ENCODE measurements at places on chromosomes 2 and 18.

DNA sequence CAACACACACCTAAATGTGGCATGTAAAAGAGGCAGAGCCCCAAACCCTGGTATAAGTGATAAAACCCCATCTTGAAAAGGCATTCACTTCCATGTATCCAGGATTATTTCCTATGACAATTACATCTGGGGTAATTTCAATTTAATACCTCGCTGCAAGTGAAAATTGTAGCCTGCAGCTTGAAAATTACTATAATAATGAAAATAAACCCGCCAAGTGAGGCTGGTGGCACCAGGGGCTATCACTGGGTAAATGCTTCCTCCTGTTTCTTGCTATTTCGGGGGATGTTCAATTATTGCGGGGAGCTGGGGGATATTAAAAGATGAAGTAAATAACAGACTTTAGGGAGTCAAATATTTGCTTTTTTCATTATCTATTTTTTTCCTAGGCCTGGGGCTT lies 159.5 kb upstream of the CAPN13 start:
- no peak for DNase-seq

GRCh38 chr2:150125188-150125587 lies 362.3 kb downstream of the RND3 start:
- no peak for DNase-seq

- no peak for DNase-seq
Measured at GRCh38 chr2:160209516-160209856, 9.4 kb upstream of the ITGB6 start.

DNA sequence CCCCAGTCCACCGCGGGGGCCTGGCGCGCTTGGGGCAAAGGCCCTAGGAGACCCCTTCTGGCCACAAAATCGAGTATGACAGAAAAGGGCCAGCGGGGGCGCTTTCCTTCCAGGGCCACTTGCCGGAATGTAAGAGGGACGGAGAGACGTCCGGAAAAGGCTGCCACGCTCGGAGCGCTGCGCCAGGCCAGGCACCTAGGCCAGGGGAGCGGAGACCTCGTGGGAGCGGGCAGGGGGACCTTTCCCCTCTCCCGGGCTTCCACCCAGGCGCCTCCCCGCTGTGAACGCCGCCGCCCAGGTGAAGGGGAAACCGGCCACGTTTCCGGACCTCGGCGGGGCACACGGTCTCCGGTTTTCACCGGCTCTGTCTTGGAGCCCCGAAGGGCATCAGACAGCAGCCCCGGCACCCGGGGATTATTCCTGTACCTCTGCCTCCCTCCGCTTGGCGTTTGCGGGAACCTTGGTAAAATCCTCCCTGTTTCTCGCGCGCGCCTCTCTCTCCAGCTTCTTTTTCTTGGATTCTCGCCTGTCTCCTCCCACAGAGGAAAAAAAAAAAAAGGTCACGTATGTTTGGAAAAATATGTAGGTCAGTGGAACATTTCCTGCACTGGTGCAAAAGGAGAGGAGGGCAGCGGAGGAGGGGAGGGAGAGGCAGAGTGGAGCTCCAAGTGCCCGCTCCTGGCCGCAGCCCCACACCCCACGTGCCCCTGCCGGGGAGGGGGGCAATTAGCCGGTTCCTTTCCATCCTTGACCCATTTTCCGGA lies 1.2 kb upstream of the NPAS2 start:
- no peak for DNase-seq

- DNase-seq = no peak
Measured at GRCh38 chr2:234963773-234964615, 12.2 kb downstream of the SH3BP4 start.

GRCh38 chr2:30135541-30135940 lies 11.3 kb upstream of the YPEL5 start:
- no peak for DNase-seq

GRCh38 chr18:49869354-49869753 lies 56.0 kb upstream of the ACAA2 start:
- no peak for DNase-seq

GRCh38 chr2:209560911-209561310 lies 137.1 kb downstream of the MAP2 start:
- DNase-seq = no peak

GRCh38 chr2:47520302-47520630 lies 117.3 kb downstream of the MSH2 start:
- no peak for DNase-seq

DNA sequence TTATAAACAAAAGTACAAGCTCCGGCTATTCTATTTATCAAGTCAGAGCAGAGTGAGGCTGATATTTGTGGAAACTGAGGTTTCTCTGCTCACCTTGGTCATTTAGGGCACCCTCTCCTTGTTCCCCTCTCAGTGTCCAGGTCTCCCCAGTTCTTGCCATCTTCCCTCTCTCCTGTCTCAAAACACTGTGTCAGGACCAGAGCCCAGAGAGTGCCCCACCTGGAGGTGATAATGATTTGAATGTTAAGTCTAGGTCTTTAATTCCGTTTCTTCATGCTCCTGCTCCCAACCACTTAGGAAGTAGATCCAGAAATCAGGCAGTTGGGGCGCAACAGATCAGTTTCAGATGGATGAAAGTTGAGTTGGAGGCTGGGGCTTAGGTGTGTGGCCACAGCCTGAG lies 9.2 kb upstream of the ADCY3 start:
- no peak for DNase-seq

GRCh38 chr2:110101901-110102803 lies 13.5 kb downstream of the MALL start:
- no peak for DNase-seq

DNA sequence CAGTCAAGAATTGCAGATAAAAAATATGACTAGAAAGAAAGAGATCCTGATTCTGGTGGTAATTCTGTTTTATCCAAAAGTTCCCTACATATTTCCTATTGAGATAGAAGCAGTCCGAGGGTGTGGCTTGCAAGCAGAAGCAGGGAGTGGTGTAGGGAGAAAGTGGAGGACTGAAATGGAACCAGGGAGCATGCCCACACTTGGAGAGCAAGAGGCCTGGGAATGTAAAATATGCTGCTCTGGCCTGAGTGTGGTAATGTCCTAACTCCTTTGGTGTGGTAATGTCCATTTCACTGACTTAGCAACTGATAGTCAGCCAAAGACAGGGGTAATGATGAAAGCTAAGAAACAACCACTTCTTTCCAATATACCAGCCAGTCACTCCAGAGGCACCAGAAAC lies 30.1 kb upstream of the FMNL2 start:
- no peak for DNase-seq

GRCh38 chr2:188078534-188078933 lies 213.1 kb upstream of the GULP1 start:
- DNase-seq = no peak

DNA sequence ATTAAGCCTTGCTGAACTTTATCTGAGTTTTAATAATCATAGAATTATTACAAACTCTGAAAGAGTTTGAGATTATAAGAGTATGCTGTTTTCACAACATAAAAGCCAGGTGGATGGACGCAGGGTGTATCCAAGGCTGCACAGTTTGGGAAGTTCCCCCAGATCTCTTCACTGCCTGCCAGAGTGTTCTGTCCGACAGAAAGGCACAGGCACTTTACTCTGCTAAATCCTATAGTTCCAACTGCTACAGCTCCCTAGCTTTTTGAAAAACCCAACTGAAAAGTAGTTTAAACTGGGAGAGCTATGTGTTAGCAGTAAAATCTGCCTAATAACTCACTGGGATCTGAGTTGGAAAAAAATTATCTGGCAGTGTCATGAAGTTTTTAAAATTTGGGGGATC lies 38.0 kb downstream of the MFSD6 start:
- no peak for DNase-seq

DNA sequence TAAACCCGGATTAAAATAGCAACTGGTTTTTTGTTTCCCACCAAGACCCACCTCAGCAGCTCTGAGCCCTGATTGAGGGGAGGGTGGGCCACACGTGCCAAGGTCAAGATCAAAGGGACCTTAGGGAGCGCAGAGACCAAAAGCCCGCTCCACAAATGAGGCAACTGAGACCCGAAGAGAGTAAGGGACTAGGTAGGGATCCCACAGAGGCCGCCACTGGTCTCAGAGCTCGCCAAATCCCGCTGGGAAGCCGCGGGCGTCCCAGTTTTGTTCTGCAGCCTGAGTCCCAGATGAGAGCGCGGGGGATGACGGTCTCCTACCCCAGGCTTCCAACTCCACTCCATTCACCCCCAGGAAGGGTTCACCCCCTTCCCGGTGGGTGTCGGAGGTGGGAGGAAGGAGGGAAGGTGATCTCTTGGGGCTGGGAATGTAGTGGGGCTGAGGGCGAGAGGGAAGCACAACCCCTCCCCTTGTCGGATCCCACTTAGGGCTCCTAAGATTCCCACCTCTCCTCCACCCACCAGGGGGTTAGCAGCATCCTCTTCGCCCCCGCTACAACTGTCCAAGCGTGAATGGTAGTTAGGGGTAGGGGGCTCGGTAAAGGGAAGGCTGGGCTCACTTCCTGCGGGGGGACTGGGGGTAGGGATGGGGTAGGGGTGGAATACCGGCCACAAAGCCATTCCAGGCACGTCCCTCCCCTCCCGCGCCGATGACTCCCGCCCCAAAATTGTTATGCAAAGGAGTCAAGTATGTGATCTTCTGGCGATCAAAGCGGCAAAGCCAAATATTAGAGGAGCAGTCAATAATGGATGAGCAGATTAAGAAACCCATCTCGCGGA lies 7.3 kb upstream of the EN1 start:
- DNase-seq = no peak

- DNase-seq = no peak
Measured at GRCh38 chr2:136055929-136056688, 61.8 kb downstream of the CXCR4 start.

DNA sequence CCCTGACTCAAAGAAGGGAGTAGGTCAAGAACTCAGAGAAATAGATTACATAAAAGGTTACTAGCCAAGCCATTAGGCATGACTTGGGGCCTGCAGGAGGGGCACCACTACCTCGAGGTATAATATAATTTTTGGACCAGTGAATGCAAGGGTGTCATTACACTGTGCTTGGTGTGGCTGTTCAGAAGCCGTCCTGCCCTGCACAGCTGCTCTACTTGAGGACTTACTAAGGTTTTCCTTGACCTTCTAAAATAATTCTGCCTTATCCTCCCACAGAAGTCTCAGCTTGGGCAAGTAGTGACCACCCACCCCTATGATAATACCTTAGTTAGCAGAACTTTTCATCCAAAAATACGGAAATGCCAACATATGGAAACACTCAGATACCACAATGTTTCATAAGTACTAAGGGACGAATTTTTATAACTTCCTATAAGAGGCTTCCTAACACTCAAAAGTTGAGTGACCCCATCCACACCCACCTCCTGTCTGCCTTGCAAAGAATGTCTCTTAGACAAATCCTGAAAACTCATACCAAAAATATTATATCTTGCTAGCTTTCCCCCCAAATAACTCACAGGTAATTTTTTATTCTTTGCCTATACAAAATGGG lies 17.7 kb upstream of the ATG16L1 start:
- DNase-seq = no peak

- DNase-seq = no peak
Measured at GRCh38 chr2:153408710-153409385, 69.7 kb downstream of the RPRM start.

DNA sequence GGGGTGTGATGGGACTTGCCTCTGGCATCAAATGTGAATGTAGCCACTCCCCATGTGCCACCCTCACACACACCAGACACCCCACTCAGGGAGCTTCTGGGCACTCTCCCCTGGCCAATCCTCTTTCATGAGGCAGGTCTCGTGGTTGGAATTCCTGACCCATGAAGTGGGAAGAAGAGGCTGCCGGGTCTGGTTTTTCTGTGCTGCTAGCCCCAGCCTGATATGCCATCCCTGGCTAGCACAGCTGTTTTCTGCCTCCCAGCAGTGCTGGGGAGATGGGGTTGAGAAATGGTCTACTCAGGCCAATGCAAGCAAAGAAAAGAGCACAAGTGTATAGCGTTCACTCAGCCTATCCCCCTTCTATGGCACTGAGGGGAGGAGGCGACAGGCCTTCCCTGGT lies 1.2 kb upstream of the C2orf72 start:
- no peak for DNase-seq

GRCh38 chr2:96129528-96130120 lies 8.7 kb downstream of the ASTL start:
- no peak for DNase-seq

- DNase-seq = no peak
Measured at GRCh38 chr18:75124551-75124950, 84.4 kb downstream of the PTGR3 start.

DNA sequence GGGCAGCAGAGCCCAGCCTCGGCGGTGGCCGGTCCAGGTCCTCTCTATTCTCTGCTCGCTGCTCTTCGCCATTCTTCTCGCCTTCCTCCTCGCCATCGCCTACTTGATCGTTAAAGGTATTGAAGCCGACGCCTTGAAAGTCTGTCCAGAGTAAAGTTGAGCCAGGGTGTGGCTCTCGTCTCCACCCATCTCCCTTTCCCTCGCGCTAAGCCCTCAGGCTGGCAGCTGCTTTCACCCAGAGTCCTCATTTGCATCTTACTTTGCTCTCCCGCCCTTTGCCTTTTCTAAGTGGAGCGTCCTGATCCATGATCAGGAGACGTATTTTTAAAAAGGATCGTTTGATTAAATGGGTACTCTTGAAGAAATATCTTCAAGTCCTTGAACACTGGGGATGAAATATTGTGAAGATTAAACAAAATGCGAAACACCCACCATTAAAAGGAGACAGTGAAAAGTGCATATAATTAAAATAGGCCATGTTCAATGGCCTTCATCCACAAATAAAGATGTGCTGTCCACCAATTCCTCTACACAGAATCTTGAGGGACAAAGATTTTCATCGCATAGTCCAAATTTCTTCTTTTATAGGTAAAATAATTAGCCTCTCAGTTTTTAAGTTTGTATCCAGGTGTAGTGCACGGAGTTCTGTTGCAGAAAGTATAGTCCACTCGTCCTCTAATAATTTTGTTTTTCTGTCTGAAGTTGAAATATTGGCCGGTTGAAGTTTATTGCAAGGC lies 657 bp downstream of the ARL6IP6 start:
- no peak for DNase-seq

DNA sequence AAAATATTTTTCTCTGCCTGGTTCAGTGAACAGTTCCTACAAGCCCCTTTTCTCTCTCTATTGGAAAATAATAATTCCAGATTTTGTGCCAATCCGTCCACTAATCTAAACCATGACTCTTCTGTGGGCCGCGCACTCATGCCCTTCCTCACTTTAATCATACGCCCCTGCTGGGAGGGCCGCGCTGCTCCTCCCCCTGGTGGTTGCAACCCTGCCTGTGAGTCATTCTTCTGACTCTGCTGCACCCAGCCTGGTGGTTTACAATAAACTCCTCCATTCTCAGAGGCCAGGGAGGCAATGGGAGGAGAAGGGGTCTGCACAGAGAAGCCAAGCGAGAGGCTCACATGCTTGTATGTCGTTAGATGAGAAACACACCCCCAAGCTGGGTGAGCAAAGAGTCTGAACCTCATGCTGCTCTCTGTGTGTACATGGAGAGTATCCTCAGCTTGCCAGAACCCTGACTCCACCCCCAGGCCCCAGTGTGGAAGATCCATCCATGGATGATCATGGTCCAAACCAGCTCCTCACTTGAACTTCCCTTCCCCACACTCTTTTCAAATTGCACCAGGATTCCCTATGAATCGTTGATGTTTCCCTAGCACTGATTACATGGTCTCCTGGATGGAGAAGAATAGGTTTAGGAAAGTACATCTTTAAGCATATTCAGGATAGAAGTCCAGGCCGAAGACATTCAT lies 228.9 kb downstream of the ANKRD30B start:
- DNase-seq = no peak

GRCh38 chr2:20199633-20200270 lies 25.2 kb downstream of the SDC1 start:
- no peak for DNase-seq

Measured in caudate nucleus (tissue), 63 donors.